ENCODE measurements at places on chromosomes 3 and 15.

DNA sequence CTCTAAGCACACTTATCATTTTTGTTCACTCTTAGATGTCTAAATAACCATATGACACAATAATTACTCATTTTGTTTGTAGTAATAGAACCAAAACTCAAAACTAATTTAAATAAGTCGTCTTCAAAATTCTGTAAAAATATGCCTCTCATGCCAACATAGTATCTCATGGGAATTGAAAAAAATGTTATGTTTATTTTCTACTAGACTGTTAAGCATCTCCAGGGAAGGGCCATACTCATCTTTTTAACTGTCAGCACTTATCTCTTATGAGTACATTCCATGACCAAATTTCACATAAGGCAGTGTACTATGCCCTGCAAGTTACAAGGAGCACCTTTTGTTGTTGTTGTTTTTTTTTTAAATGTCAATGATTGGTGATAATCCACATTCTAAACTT, 18.3 kb upstream of the USF3 start:
- DNase-seq: no peak

- no peak for DNase-seq
Measured at GRCh38 chr3:36210840-36211651, 169.3 kb upstream of the STAC start.

- DNase-seq: no peak
Measured at GRCh38 chr3:10434144-10434937, 71.0 kb downstream of the ATP2B2 start.

- no peak for DNase-seq
Measured at GRCh38 chr3:32956750-32957570, 5.5 kb downstream of the CCR4 start.

DNA sequence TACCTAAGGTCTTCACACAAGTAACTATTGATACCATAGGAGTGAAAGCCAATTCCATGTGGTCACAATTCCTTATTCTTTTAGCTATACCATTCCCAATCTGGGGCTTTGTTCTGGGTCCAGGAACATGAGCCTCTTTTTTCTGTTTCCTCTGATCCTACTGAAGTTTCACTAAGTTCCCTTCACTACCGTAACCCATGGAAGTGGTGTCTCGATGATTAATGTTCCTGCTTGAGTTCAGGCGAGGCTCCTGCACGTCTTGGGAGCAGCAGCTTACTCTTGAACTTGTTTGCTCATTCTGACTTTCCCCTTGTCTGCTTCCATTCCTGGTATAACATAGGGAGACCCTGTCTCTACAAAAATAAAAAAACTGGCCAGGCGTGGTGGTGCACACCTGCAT, 23.6 kb downstream of the ZNF592 start:
- DNase-seq: no peak

DNA sequence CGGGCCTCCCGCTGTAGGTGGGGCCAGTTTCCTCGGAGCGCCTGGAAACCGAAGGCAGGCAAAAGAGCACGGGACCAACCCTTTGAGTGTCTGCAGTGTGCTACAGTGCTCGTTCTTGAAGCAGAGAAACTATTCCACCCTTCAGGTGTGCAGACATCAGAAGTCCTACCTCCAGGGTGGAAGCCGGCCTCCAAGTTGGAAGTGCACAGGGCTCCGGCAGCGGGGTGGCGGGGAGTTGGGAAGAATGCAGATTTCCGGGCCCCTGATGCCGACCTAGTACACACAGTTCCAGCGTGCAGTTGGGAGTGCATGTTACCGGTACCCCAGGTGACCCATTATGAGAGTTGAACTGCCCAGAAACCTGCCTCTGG, 3.0 kb downstream of the KLF13 start:
- DNase-seq: no peak

GRCh38 chr3:64099316-64099715, 76.0 kb upstream of the PSMD6 start:
- DNase-seq: no peak

- no peak for DNase-seq
Measured at GRCh38 chr3:106530367-106530766, 661.6 kb upstream of the CBLB start.
